ENCODE measurements at places on chromosomes 5 and 9.

DNA sequence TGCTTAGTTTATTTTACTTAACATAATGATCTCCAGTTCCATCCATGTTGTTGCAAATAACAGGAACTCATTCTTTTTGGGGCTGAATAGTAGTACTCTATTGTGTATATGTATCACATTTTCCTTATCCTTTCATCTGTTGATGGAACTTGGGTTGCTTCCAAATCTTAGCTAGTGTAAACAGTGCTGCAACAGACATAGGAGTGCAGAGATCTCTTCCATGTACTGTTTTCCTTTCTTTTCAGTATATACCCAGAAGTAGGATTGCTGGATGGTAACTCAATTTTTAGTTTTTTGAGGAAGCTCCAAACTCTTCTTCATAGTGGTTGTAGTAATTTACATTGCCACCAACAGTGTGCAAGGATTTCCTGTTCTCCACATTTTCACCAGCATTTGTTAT lies 138.8 kb upstream of the POC5 start:
- no peaks in the 10 kb centered on the region for H3K4me1 ChIP-seq
- no peaks in the 10 kb centered on the region for H3K27me3 ChIP-seq
- no peak overlapping the region for H3K4me3 ChIP-seq
- no peaks in the 10 kb centered on the region for H3K36me3 ChIP-seq
- no peak overlapping the region for H3K27ac ChIP-seq
- no peak for DNase-seq

- H3K27me3 ChIP-seq: no peaks in the 10 kb centered on the region
- peaks cover 2% of the 10 kb centered on the region for H3K4me1 ChIP-seq
- H3K4me3 ChIP-seq: no peak overlapping the region
- H3K36me3 ChIP-seq: no peaks in the 10 kb centered on the region
- DNase-seq: no peak
These were observed 340.7 kb downstream of the NR2F1-AS1 start for GRCh38 chr5:93240228-93240834.

DNA sequence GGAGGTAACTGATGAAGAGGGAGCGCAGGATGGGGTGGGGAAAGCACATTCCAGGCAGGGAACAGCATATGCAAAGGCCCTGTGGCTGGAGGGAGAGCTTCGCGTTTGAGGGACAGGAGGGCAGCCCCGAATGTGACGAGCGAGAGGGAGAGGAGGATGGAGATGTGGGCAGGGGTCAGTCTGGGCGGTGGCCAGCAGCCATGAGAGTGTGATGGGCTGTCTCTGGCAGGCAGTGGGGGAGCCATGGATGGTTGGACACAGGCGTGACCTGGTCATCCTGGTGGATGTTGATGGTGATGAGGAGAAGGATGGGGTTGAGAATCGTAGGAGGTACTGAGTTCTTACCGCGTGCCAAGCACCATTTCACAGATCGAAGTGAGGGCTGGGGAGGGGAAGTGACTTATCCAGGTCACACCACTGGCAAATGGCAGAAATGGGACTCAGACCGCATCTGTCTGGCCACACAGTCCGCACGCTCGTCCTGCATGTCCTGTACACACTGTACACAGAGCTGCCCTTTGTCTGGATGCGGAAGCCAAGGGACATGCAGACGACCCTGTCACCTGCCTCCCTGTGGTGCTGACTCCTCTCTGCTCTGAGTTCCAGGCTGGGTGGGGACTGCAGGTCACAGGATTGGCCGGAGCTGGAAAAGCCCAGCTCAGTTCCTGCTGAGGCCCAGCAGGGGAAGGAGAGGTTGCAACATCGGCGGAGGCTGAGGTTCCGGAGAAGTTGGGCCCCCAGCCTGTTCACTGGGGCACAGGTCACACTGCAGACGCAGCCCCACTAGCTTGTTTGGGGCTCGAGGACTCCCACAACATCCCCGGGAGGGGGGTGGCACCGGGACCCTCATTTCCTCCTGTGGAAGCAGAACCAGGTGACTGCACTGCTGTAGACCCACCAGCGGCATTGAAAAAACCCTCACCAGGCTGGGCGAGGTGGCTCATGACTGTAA lies 165.6 kb upstream of the IER5L start:
- DNase-seq: peak; percentile 89
- no peak overlapping the region for H3K4me3 ChIP-seq
- no peaks in the 10 kb centered on the region for H3K27me3 ChIP-seq

GRCh38 chr5:23717486-23717885 lies 210.1 kb downstream of the PRDM9 start:
- no peaks in the 10 kb centered on the region for H3K27me3 ChIP-seq
- no peak for DNase-seq
- H3K27ac ChIP-seq: no peak overlapping the region
- no peaks in the 10 kb centered on the region for H3K36me3 ChIP-seq
- H3K4me3 ChIP-seq: no peak overlapping the region

DNA sequence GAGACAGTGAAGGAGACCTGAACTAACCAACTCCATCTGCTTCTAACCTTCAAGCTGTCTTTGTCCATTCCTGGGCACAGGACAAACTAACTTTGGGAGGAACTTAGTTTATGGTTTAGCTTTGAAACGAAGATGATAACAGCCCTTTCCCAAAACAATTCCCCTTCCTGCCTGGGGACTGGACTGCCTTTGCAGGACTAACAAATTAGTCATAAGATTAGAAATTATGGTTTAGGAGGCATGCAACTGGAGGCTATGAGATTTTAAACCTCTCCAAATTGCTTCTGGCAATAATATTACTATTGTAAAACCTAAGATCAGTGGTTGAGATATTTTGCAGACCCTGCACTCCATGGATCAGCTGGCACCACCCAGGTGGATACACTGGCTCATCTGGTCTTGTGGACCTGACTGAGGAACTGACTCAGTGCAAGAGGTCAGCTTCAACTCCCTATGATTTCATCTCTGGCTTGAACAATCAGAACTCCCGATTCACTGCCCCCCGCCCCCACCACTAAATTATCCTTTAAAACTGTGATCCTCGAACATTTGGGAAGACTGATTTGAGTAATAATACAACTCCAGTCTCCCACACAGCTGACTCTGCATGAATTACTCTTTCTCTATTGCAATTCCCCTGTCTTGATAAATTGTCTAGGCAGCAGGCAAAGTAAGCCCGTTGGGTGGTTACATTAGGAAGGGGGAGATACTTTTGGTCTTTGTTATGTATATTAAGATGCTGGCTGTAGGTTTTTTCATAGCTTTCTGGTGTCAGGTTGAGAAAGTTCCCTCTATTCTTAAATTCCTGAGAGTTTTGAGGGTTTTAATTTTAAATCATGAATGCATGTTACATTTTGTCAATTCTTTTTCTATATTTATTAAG lies 213.3 kb downstream of the TSSK1B start:
- H3K36me3 ChIP-seq: peaks cover 2% of the 10 kb centered on the region
- H3K27me3 ChIP-seq: no peaks in the 10 kb centered on the region
- no peak overlapping the region for H3K4me3 ChIP-seq
- no peak for DNase-seq
- peaks cover 10% of the 10 kb centered on the region for H3K4me1 ChIP-seq

DNA sequence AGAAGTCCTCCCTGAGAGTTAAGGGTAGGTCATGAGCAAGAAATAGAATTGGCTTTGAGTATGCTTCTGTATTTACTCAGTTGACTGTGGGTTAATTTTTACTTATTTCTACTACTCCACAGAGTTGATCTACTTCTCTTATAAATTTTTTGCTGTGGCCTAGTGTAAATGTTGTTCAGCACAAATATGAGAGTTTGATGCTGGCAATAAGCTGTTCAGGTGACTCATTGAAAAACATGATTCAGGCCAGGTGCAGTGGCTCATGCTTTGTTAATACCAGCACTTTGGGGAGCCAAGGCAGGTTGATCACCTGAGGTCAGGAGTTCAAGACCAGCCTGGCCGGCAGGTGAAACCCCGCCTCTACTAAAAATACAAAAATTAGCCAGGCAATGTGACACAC lies 4.5 kb upstream of the CDK7 start:
- H3K27me3 ChIP-seq: no peaks in the 10 kb centered on the region
- no peak overlapping the region for H3K4me3 ChIP-seq
- H3K36me3 ChIP-seq: peaks cover 7% of the 10 kb centered on the region
- H3K27ac ChIP-seq: no peak overlapping the region
- no peaks in the 10 kb centered on the region for H3K4me1 ChIP-seq

GRCh38 chr9:37412431-37413151 lies 9.9 kb upstream of the GRHPR start:
- no peaks in the 10 kb centered on the region for H3K36me3 ChIP-seq
- peak overlapping the region; percentile 47 for H3K27ac ChIP-seq
- H3K27me3 ChIP-seq: no peaks in the 10 kb centered on the region
- peaks cover 35% of the 10 kb centered on the region for H3K4me1 ChIP-seq

GRCh38 chr9:3525096-3525835 lies 535 bp downstream of the RFX3 start:
- H3K27ac ChIP-seq: peak overlapping the region; percentile 100
- H3K4me3 ChIP-seq: peak overlapping the region; percentile 98
- H3K4me1 ChIP-seq: peaks cover 8% of the 10 kb centered on the region
- no peaks in the 10 kb centered on the region for H3K27me3 ChIP-seq
- no peak for DNase-seq

DNA sequence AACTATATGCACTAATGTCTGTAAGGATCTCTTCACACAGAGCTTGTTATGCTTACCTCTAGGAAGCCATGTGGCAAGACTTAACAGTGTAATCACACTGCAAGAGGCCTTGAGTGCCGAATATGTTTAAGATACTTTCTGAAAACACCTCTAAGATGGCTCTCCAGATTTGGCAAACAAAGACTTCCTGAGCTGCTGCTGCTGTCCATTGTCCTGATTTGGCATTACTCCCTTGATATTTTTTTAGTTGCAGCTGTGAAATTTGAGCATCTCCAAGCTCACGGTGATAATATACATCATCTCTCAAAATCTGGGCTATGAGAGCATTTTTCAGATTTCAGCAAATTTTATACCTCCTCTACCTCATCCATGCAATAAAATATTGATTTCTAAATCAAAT lies 384.5 kb upstream of the CDH6 start:
- peak; percentile 16 for DNase-seq
- no peak overlapping the region for H3K27ac ChIP-seq
- H3K4me3 ChIP-seq: no peak overlapping the region

GRCh38 chr9:135888766-135889394 lies 18.5 kb downstream of the CAMSAP1 start:
- H3K36me3 ChIP-seq: no peaks in the 10 kb centered on the region
- no peaks in the 10 kb centered on the region for H3K27me3 ChIP-seq
- no peak overlapping the region for H3K4me3 ChIP-seq
- H3K27ac ChIP-seq: no peak overlapping the region
- H3K4me1 ChIP-seq: peaks cover 61% of the 10 kb centered on the region

GRCh38 chr9:107218829-107219485 lies 64.1 kb upstream of the RAD23B start:
- no peak for DNase-seq
- H3K36me3 ChIP-seq: no peaks in the 10 kb centered on the region
- no peak overlapping the region for H3K4me3 ChIP-seq
- no peaks in the 10 kb centered on the region for H3K4me1 ChIP-seq
- H3K27ac ChIP-seq: no peak overlapping the region
- no peaks in the 10 kb centered on the region for H3K27me3 ChIP-seq

- H3K36me3 ChIP-seq: no peaks in the 10 kb centered on the region
- DNase-seq: peak; percentile 49
- peaks cover 22% of the 10 kb centered on the region for H3K4me1 ChIP-seq
- H3K27ac ChIP-seq: no peak overlapping the region
These were observed 5.5 kb downstream of the GGTA1 start for GRCh38 chr9:121494192-121494591.

DNA sequence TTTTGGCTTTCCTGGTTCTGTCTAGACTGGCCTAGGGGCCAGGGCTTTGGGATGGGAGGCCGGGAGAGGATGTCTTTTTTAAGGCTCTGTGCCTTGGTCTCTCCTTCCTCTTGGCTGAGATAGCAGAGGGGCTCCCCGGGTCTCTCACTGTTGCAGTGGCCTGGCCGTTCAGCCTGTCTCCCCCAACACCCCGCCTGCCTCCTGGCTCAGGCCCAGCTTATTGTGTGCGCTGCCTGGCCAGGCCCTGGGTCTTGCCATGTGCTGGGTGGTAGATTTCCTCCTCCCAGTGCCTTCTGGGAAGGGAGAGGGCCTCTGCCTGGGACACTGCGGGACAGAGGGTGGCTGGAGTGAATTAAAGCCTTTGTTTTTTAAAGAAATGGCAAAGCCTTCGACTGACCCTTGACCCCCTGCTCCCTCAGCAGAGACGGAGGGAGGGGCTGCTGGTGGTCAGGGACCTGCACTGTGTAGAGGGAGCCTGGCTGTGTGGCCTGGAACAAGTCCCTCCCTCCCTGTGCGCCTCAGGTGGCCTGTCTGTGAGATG lies 11.1 kb downstream of the FPGS start:
- no peak overlapping the region for H3K27ac ChIP-seq
- H3K36me3 ChIP-seq: peaks cover 85% of the 10 kb centered on the region
- H3K4me3 ChIP-seq: no peak overlapping the region
- no peaks in the 10 kb centered on the region for H3K27me3 ChIP-seq
- H3K4me1 ChIP-seq: peaks cover 37% of the 10 kb centered on the region

GRCh38 chr5:158463938-158464337 lies 605.0 kb upstream of the CLINT1 start:
- no peaks in the 10 kb centered on the region for H3K36me3 ChIP-seq
- peak overlapping the region; percentile 54 for H3K27ac ChIP-seq
- peak; percentile 84 for DNase-seq
- no peak overlapping the region for H3K4me3 ChIP-seq
- H3K27me3 ChIP-seq: no peaks in the 10 kb centered on the region
- peaks cover 24% of the 10 kb centered on the region for H3K4me1 ChIP-seq

DNA sequence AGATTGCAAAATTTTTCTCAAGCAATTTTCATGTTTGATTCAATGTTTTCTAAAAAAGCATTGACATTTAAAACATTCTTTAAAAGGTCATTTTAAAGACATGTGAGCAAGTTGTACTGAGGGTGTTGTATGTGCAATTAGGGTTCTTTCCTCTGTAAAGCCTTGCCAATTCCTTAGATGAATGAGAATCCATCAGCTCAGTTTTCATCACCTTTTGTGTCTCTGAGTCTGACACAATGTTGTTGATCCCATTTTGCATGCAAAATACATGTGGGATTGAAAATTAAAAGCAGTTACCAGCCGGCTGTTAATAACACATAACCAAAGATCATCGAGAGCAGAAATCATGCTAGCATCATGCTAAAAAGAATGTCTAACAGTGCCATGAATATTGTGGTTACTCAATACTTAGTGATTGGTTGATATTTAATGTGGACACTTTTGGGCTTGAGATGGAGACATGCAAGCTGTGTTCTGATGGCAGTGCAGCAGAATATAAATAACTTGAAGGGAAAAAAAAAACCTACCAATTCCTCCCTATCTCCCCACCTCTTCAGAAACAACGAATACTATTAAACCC lies 57.7 kb downstream of the FGF10 start:
- DNase-seq: no peak
- no peaks in the 10 kb centered on the region for H3K4me1 ChIP-seq
- no peak overlapping the region for H3K4me3 ChIP-seq
- H3K27ac ChIP-seq: no peak overlapping the region
- no peaks in the 10 kb centered on the region for H3K27me3 ChIP-seq

DNA sequence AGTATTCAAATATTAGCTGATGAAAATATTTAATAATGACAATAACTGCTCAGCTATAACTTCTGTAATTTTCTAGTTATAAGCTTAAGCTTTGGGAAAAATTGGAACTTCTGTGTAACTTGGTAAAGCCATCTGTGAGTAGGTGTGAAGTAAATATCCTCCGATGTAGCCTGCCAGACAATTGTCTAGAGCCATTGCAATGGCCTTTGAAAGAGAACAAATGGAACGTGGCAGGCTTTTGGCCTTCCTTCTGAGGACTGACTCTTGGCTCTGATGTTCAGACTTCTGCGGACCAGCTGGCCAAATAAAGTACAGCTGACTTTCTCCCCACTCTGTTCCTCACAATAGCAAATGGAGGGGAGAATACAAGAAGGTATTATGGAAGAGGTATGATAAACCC lies 203.4 kb upstream of the NMUR2 start:
- peak; percentile 72 for DNase-seq
- H3K27me3 ChIP-seq: no peaks in the 10 kb centered on the region
- H3K4me3 ChIP-seq: no peak overlapping the region

All from muscle of leg (tissue), 16 donors.